Kidney (tissue), 22 donors: ENCODE measurements at places on chromosomes 11 and 22. TPM values are rescaled to one million over a fixed set of nuclear protein-coding genes. Genes with fewer than 3 reads are reported as not detected.
A peak's percentile ranks its signal among the peaks of the same experiment; 100 is the strongest.

SAA4 gene
- 1.3 TPM for total RNA-seq

SYCE3 gene
- total RNA-seq, result not detected

GDPD4 gene
- not detected for total RNA-seq

BAIAP2L2 gene
- total RNA-seq, result 9.7 TPM

LMO1 gene
- not detected for total RNA-seq

CHRM4 gene
- total RNA-seq, result 0.16 TPM

PTPRCAP gene
- total RNA-seq, result 20.3 TPM

TRPM5 gene
- 0.25 TPM for total RNA-seq

MS4A7 gene
- total RNA-seq, result 47.6 TPM

TRIM22 gene
- total RNA-seq, result 80.9 TPM

FOLR1 gene
- total RNA-seq, result 41.2 TPM

GRCh38 chr11:2202071-2202899 lies 30.7 kb upstream of the TH start:
- H3K36me3 ChIP-seq, result no peaks in the 10 kb centered on the region
- H3K4me3 ChIP-seq, result no peak overlapping the region
- peak overlapping the region; percentile 69 for H3K27ac ChIP-seq
- H3K27me3 ChIP-seq, result no peaks in the 10 kb centered on the region
- DNase-seq, result peak; percentile 91

- no peaks in the 10 kb centered on the region for H3K4me1 ChIP-seq
- H3K27ac ChIP-seq, result no peak overlapping the region
- H3K36me3 ChIP-seq, result no peaks in the 10 kb centered on the region
- H3K27me3 ChIP-seq, result no peaks in the 10 kb centered on the region
Observed at GRCh38 chr11:68282141-68282860, 10.5 kb upstream of the C11orf24 start.

DNA sequence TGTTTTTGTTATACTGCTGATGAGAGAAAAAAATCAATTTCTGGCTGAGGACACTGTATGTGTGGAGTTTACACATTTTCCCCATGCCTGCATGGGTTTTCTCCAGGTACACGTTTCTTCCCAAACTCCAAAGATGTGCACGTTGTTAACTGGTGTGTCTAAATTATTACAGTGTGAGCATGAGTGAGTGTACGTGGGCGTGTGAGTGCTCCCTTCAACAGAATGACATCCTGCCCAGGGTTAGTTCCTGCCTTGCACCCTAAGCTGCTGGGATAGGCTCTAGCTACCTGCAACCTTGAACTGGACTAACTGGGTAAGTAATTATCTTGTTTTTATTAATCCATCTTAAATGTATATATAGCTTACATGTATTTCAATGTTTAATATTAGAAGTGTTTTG lies 5.5 kb downstream of the NPAT start:
- no peaks in the 10 kb centered on the region for H3K36me3 ChIP-seq
- no peak overlapping the region for H3K27ac ChIP-seq
- no peaks in the 10 kb centered on the region for H3K27me3 ChIP-seq
- peaks cover 5% of the 10 kb centered on the region for H3K4me1 ChIP-seq

GRCh38 chr22:46430961-46431838 lies 95.7 kb downstream of the TRMU start:
- peaks cover under 1% of the 10 kb centered on the region for H3K36me3 ChIP-seq
- no peaks in the 10 kb centered on the region for H3K27me3 ChIP-seq
- peak overlapping the region; percentile 1 for H3K27ac ChIP-seq

GRCh38 chr22:35150183-35151107 lies 84.5 kb downstream of the ISX start:
- H3K4me1 ChIP-seq, result no peaks in the 10 kb centered on the region
- no peak overlapping the region for H3K4me3 ChIP-seq
- DNase-seq, result peak; percentile 80
- no peaks in the 10 kb centered on the region for H3K27me3 ChIP-seq
- no peaks in the 10 kb centered on the region for H3K36me3 ChIP-seq

DNA sequence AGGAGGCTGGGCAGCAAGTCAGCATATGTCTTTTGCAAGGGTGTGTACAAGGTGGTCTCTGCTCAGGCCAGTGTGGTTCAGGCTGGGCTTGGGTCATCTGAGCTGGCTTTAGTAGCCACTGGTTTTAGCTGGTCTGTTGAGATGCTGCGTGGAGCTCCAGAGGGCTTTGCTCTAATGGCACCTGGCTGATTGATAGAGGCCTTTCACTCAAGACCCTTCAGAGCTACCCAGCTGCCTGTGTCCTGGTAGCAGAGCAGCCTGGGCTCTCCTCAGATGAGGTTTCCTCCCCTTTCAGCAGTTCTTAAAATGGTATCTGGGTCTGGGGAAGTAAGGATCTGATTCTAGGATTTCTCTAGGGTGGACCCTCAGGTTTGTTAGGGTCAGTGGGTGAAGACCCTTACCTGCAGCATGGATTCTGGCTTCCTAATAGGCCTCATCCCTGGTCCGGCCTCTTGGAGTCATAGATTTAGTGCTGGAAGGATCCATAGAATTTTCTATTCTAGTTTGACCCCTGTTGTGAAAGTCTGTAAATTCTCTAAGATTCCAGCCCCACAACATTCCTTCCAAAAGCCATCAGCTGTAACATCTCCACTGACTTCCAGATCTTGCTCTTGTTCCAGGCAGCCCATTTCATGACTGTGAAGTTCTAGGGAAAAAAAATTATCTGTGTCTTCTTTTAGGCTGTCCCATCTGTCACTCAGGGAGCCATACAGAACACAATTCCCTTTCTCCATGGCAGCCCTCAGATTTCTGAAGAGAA lies 190.2 kb upstream of the ZBED5 start:
- H3K27me3 ChIP-seq, result no peaks in the 10 kb centered on the region
- H3K4me1 ChIP-seq, result no peaks in the 10 kb centered on the region
- DNase-seq, result no peak

- H3K36me3 ChIP-seq, result no peaks in the 10 kb centered on the region
- peaks cover 3% of the 10 kb centered on the region for H3K4me1 ChIP-seq
- DNase-seq, result peak; percentile 54
- peak within 1 kb of the TSS; percentile 69 for H3K4me3 ChIP-seq
- peak within 1 kb of the TSS; percentile 41 for H3K27ac ChIP-seq
Observed at GRCh38 chr22:39349967-39350726, at the start of gene SYNGR1. Gene SYNGR1 (plus strand): TSS chr22:39349991. CDS start chr22:39350011, 20 bp downstream.

- H3K27me3 ChIP-seq, result no peaks in the 10 kb centered on the region
- peaks cover 5% of the 10 kb centered on the region for H3K4me1 ChIP-seq
- peak overlapping the region; percentile 40 for H3K4me3 ChIP-seq
- H3K27ac ChIP-seq, result peak overlapping the region; percentile 97
- DNase-seq, result peak; percentile 93
- H3K36me3 ChIP-seq, result peaks cover 2% of the 10 kb centered on the region
Observed at GRCh38 chr22:29031227-29032011, 30.2 kb downstream of the C22orf31 start.

GRCh38 chr11:67492801-67493547 lies 10.1 kb downstream of the AIP start:
- no peak for DNase-seq
- H3K4me1 ChIP-seq, result no peaks in the 10 kb centered on the region
- no peak overlapping the region for H3K4me3 ChIP-seq
- peaks cover 15% of the 10 kb centered on the region for H3K36me3 ChIP-seq

DNA sequence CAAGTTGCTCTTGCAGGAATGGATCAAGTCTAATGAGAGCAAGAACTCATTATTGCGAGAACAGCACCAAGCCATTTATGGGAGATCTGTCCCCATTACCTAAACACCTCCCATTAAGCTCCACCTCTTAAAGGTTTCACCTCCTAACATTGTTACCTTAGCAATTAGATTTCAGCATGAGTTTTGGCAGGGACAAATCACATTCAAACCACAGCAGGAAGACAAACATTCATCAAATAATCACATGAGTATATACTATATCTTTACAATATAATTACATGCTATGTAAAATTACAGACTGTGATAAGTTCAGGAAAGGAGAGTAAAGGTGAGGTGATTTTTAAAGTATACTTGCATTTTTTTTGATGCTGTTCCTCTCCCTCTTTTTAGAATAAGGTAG lies 6.6 kb upstream of the TEAD1 start:
- H3K27me3 ChIP-seq, result no peaks in the 10 kb centered on the region
- H3K36me3 ChIP-seq, result no peaks in the 10 kb centered on the region
- H3K4me3 ChIP-seq, result no peak overlapping the region
- no peaks in the 10 kb centered on the region for H3K4me1 ChIP-seq
- DNase-seq, result no peak

GRCh38 chr22:45845076-45845487 lies 131.9 kb downstream of the WNT7B start:
- H3K27ac ChIP-seq, result no peak overlapping the region
- H3K27me3 ChIP-seq, result no peaks in the 10 kb centered on the region
- no peak for DNase-seq

GRCh38 chr22:46064228-46064965 lies 85.9 kb upstream of the PPARA start:
- H3K27me3 ChIP-seq, result peaks cover 11% of the 10 kb centered on the region
- H3K4me3 ChIP-seq, result peak overlapping the region; percentile 14
- peak overlapping the region; percentile 82 for H3K27ac ChIP-seq
- peak; percentile 76 for DNase-seq
- H3K4me1 ChIP-seq, result peaks cover 20% of the 10 kb centered on the region
- no peaks in the 10 kb centered on the region for H3K36me3 ChIP-seq

DNA sequence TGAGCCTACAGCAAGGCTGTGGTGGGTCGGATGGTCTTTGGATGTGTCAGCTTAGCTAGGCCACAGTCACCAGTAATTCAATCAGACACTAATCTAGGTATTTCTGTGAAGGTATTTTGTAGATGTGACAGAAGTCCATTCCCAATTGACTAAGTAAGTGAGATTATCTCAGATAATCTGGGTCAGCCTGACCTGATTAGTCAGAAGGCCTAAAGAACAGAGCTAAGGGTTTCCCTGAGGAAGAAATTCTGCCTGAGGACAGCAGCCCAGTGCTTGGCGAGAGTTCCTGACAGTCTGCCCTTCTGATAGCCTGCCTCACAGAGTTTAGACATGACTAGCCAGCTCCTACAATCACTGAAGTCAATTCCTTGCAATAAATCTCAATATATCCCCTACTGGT lies 28.7 kb downstream of the GUCD1 start:
- no peaks in the 10 kb centered on the region for H3K36me3 ChIP-seq
- H3K4me1 ChIP-seq, result peaks cover 9% of the 10 kb centered on the region
- H3K27me3 ChIP-seq, result no peaks in the 10 kb centered on the region
- H3K27ac ChIP-seq, result no peak overlapping the region

DNA sequence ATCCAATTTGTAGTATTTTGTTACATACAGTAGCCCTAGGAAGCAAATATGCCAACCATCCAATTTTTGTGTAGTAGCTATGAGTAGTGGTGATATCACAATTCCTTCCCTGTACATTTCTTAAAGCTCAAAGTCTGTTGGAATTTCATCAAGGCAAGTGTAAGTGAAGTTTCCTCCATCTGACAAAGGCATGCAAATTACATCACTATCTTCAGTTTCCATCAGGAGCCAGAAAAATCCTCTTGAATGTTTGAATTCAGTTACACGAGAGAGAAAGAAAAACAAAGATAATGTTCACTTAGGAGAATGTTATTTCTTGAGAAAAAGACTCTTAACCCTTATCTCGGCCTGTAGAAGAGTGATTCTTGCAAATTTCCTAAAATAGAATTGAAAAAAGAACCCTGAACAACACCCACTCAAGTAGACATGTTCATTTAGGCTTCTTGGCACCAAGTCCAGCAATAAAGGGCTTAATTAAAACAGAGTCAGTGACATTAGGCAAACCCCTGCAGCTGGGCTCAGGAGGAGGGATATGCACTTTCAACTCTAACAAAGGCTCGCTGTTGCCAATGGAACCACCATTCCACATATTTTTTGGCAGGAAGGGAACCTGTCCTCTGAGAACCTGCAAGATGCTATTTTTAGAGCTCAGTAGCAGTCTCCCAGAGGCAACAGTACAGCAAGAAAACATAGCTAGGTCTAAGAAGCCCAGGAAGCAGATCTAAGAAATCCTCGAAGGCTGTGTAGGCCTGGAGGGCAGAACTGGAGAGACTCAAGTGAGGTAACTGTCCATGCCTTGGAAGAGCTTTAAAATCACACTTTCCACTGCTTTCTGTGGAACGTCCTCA lies 144.6 kb downstream of the CCDC81 start:
- H3K27ac ChIP-seq, result peak overlapping the region; percentile 26
- DNase-seq, result peak; percentile 46
- H3K27me3 ChIP-seq, result no peaks in the 10 kb centered on the region
